ENCODE measurements at places on chromosomes 11 and 22. TPM values are rescaled to one million over a fixed set of nuclear protein-coding genes. Genes with fewer than 3 reads are reported as not detected.

MEI1 gene
- total RNA-seq = 0.35 TPM

VPREB1 gene
- not detected for total RNA-seq

GRCh38 chr22:23285734-23286133 is 105.4 kb downstream of the BCR start:
- DNase-seq = no peak

GRCh38 chr22:20567371-20567847 is 60.0 kb downstream of the MED15 start:
- no peak for DNase-seq

Measured in epithelial cell of proximal tubule (primary cell).